Activated CD4-positive, alpha-beta T cell treated with anti-CD3 and anti-CD28 coated beads, Interleukin-2, amount 10 ng/mL, durations not matched to agents 7 days and 5 days (primary cell): ENCODE measurements at places on chromosomes 13 and 19. TPM values are rescaled to one million over a fixed set of nuclear protein-coding genes. Genes with fewer than 3 reads are reported as not detected.

DNA sequence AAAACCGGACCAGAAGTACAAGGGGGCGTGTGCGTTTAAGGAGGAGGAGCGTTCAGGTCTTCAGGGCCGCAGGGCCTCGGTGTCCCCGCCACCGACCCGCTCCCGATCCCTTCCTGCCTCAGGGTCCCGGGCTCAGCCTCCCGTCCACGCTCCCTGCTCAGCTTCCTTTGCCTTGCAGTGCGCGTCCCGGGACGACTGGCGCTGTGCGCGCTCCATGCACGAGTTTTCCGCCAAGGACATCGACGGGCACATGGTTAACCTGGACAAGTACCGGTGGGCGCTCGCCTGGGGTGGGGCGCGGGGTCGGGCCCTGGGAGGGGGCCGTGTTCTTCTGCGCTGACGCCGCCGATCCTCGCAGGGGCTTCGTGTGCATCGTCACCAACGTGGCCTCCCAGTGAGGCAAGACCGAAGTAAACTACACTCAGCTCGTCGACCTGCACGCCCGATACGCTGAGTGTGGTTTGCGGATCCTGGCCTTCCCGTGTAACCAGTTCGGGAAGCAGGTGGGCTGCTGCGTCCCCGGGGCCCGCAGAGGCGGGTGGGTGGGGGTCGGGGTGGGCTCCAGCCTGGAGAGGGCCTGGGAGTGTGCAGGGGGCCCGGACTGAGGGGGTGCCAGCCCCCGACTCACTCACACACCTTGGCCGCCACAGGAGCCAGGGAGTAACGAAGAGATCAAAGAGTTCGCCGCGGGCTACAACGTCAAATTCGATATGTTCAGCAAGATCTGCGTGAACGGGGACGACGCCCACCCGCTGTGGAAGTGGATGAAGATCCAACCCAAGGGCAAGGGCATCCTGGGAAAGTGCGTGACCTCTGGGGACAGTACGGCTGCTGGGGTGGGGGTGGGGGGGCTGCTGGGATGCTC lies 1.4 kb downstream of the GPX4 start:
- H3K27me3 ChIP-seq, result no peaks in the 10 kb centered on the region
- peaks cover 2% of the 10 kb centered on the region for H3K36me3 ChIP-seq
- peaks cover 33% of the 10 kb centered on the region for H3K4me1 ChIP-seq
- H3K27ac ChIP-seq, result peak overlapping the region; percentile 62

DNA sequence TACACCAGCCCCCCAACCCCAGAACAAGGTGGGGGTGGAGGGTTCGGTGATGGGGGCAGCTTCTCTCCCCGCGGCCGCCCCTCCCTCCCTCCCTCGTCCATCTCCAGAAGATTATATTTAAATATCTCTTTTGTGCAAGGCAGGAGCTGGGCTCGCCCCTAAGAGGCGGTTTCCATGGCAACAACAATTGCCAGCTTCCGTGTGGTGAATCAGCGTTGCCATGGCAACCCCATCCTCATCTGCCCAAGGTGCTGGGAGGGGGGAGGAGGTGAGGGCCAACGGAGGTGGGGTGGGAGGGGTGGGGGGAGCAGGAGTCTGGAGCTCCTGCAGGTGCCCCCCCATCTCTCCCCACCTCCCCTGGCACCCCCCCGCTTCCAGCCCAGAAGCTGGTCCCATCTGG lies 46.4 kb downstream of the CELF5 start:
- peak; percentile 55 for DNase-seq
- H3K27ac ChIP-seq, result no peak overlapping the region
- no peak overlapping the region for H3K4me3 ChIP-seq

TMPRSS9 gene
- not detected for total RNA-seq

DNA sequence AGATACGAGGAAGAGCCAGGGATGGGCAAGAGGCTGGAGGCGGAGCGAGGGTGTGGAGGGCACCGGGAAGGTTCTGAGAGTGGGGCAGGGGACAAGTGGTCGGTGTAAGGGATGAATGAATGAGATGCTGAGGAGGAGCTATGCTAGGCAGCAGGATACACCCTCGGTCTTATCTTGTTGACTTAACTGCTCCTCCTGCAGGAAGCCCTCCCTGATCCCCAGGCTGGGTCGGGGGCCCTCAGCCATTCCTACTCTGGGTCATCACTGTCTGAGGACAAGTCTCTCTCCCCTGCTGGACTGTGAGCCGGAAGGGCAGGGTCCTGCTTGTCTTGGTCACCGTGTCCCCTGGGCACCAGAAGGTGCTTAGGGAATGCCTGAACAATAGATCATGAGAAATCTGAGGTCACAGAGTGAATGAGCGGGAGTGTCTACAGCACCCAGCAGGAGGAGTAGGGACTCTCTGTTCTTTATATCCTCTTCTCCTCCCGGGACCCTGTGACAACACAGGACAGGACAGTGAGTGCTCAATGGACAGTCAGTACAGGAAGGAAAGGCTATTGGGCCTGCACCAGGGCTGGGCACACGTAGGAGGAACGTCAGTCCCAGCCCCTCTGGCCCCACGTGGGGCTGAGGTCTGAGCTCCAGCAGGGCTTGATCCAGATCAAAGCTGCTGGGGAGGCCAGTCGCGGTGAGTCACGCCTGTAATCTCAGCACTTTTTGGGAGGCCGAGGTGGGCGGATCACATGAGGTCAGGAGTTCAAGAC lies 6.5 kb downstream of the NKPD1 start:
- no peak for DNase-seq
- H3K27ac ChIP-seq, result no peak overlapping the region
- H3K27me3 ChIP-seq, result peaks cover 38% of the 10 kb centered on the region
- peaks cover 21% of the 10 kb centered on the region for H3K4me1 ChIP-seq

- H3K4me1 ChIP-seq, result no peaks in the 10 kb centered on the region
- peaks cover 4% of the 10 kb centered on the region for H3K27me3 ChIP-seq
- no peak for DNase-seq
- H3K27ac ChIP-seq, result no peak overlapping the region
- no peak overlapping the region for H3K4me3 ChIP-seq
- no peaks in the 10 kb centered on the region for H3K36me3 ChIP-seq
These were observed 84.2 kb upstream of the PCDH8 start for GRCh38 chr13:52932649-52933048.

TUBA3C gene
- total RNA-seq, result not detected

ZNF132 gene
- total RNA-seq, result 4.8 TPM

GRCh38 chr13:32609428-32609827 lies 23.2 kb downstream of the PDS5B start:
- H3K4me1 ChIP-seq, result peaks cover 5% of the 10 kb centered on the region
- no peak for DNase-seq
- peaks cover 58% of the 10 kb centered on the region for H3K36me3 ChIP-seq
- no peak overlapping the region for H3K27ac ChIP-seq
- H3K27me3 ChIP-seq, result no peaks in the 10 kb centered on the region
- no peak overlapping the region for H3K4me3 ChIP-seq

- DNase-seq, result peak; percentile 35
- H3K36me3 ChIP-seq, result peaks cover 26% of the 10 kb centered on the region
- H3K27me3 ChIP-seq, result no peaks in the 10 kb centered on the region
- H3K27ac ChIP-seq, result peak overlapping the region; percentile 81
- peak overlapping the region; percentile 25 for H3K4me3 ChIP-seq
- peaks cover 53% of the 10 kb centered on the region for H3K4me1 ChIP-seq
These were observed 4.1 kb downstream of the DAZAP1 start for GRCh38 chr19:1411255-1412191.

TJP3 gene
- total RNA-seq, result 2.7 TPM

GRCh38 chr19:37506387-37507166 lies at the start of gene ZNF793:
Gene ZNF793 (plus strand): TSS chr19:37506939. CDS start chr19:37523440, 16,501 bp downstream.
- H3K27me3 ChIP-seq, result no peaks in the 10 kb centered on the region
- no peak within 1 kb of the TSS for H3K4me3 ChIP-seq
- peak; percentile 82 for DNase-seq
- peaks cover 33% of the 10 kb centered on the region for H3K36me3 ChIP-seq
- H3K4me1 ChIP-seq, result no peaks in the 10 kb centered on the region

C13orf42 gene
- total RNA-seq, result not detected

DNA sequence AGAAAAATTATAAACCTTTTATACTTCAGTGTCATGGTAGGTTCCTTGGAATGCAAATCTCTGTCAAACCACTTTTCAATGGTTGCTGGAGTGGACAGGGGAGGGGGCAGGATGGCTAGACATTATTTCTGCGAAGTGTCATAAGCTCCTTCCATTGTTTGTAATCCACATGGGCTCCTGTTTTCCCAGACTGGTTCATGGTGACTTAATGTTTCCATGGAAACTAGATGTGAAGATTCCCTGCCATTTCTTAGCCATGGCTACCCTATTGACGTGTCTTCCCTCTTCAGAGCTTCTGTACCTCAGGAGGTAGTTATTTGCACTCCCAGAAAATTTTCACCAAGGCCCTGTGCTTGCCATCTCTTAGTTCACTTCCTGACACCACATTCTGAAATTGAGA lies 95.3 kb downstream of the UFM1 start:
- no peaks in the 10 kb centered on the region for H3K36me3 ChIP-seq
- H3K27ac ChIP-seq, result no peak overlapping the region
- H3K4me3 ChIP-seq, result no peak overlapping the region
- no peak for DNase-seq

IRS2 gene
- total RNA-seq, result 3.4 TPM

- DNase-seq, result no peak
- H3K36me3 ChIP-seq, result no peaks in the 10 kb centered on the region
- H3K4me1 ChIP-seq, result no peaks in the 10 kb centered on the region
- no peak overlapping the region for H3K27ac ChIP-seq
- H3K4me3 ChIP-seq, result no peak overlapping the region
These were observed 44.2 kb downstream of the TBC1D4 start for GRCh38 chr13:75437582-75438318.

IFNL1 gene
- total RNA-seq, result not detected

LHFPL6 gene
- 0.12 TPM for total RNA-seq

DIS3 gene
- 35.8 TPM for total RNA-seq

DNA sequence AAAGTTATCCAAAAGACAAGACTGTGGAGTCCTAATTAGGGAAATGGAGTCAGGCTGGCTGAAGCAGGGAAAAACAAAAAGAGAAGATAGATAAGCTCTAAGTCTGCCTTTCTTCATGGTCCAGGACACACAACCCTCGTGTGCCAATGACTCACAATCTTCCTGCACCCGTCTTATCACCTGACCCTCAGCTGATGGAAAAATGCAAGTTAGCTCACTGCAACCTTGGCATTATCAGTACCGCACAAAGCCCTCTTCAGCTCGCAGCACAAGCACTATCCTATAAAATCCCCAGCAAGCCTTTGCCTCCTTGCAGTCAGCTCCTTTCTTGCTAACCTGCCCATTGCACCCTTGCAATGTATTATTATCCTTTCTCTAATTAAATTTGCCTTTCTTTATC lies 4.3 kb downstream of the OR7A5 start:
- no peaks in the 10 kb centered on the region for H3K36me3 ChIP-seq
- H3K27ac ChIP-seq, result no peak overlapping the region
- no peak overlapping the region for H3K4me3 ChIP-seq
- peaks cover 2% of the 10 kb centered on the region for H3K27me3 ChIP-seq
- no peaks in the 10 kb centered on the region for H3K4me1 ChIP-seq

GRCh38 chr13:101157261-101157660 lies 259.0 kb downstream of the NALCN start:
- H3K27me3 ChIP-seq, result peaks cover 14% of the 10 kb centered on the region
- DNase-seq, result no peak
- H3K4me3 ChIP-seq, result no peak overlapping the region
- no peaks in the 10 kb centered on the region for H3K4me1 ChIP-seq

DNA sequence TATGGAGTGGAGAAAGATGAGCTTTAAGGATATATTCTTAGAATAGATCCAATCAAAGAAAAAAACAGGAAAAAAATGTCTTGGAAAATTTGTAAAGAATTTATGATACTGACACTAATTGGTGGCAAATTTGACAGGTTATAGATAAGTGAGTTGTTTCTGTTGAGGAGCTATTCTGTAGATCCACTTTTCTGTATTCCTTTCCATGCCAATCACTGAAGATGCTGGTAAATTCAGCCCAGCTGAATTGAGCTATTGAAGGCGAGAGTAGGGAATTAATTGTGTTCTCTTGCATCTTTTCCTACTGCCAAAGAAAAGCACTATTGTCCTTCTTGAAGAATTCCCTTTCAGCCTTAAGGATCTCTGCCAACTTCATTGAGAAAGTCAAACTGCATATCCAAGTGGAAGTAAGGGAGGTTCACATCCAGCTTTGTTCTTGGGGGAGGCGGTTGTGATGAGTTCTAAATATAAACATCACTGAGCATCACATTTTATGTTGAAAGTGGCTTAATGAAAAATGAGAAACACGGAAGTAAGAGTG lies 113.1 kb downstream of the PCDH9 start:
- H3K36me3 ChIP-seq, result no peaks in the 10 kb centered on the region
- H3K4me1 ChIP-seq, result no peaks in the 10 kb centered on the region
- no peak for DNase-seq
- no peak overlapping the region for H3K4me3 ChIP-seq

CPB2 gene
- total RNA-seq, result not detected

FRY gene
- 12.0 TPM for total RNA-seq

NXNL1 gene
- total RNA-seq, result not detected

DNA sequence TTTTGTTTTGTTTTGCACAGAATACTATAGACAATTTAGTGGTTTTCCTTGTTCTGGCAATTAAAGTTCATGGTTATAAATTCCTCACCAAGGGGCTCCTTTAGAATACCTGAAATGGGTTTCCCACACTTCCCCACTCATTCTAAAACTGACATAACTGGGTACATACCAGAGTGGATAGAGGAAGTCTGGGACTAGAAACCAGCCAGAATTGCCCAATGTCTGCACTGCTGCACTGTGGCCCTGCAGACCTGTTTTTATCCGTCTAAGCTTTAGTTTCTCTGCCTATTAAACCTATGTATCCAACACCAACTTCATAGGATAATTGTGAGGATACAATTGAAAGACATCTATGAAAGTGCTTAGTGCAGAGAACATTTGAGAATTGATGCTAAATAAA lies 498.6 kb downstream of the KCTD12 start:
- DNase-seq, result no peak
- H3K27me3 ChIP-seq, result peaks cover 3% of the 10 kb centered on the region
- no peak overlapping the region for H3K4me3 ChIP-seq
- H3K4me1 ChIP-seq, result no peaks in the 10 kb centered on the region
- no peak overlapping the region for H3K27ac ChIP-seq
- no peaks in the 10 kb centered on the region for H3K36me3 ChIP-seq

- H3K36me3 ChIP-seq, result no peaks in the 10 kb centered on the region
- no peaks in the 10 kb centered on the region for H3K27me3 ChIP-seq
- no peak overlapping the region for H3K4me3 ChIP-seq
- DNase-seq, result no peak
- no peak overlapping the region for H3K27ac ChIP-seq
These were observed 89.8 kb downstream of the ZNF557 start for GRCh38 chr19:7159105-7159933.

GPX4 gene
- total RNA-seq, result 114 TPM

PALM gene
- not detected for total RNA-seq

DNA sequence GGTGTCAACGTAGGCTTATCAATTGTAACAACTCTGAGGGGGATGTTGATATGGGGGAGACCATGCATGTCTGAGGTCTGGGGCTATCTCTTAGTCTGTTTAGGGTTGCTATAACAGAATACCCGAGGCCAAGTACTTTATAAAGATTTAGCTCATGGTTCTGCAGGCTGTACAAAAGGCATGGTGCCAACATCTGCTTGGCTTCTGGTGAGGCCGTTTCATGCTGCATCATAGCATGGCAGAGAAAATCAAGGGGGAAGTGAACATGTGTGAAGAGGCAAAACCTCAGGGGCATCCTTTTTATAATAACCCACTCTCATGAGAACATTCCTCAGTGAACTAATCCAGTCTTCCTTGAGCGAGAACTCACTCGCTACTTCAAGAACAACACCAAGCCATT lies 353.8 kb downstream of the ENOX1 start:
- DNase-seq, result no peak
- H3K27ac ChIP-seq, result no peak overlapping the region
- H3K4me1 ChIP-seq, result no peaks in the 10 kb centered on the region
- H3K4me3 ChIP-seq, result no peak overlapping the region

GRCh38 chr13:114151565-114152284 lies 19.3 kb upstream of the RASA3 start:
- H3K27ac ChIP-seq, result peak overlapping the region; percentile 97
- peak overlapping the region; percentile 61 for H3K4me3 ChIP-seq
- no peaks in the 10 kb centered on the region for H3K27me3 ChIP-seq
- peaks cover 39% of the 10 kb centered on the region for H3K36me3 ChIP-seq
